Femur (tissue), 1 donor: ENCODE measurements at places on chromosomes 5 and 9.

DNA sequence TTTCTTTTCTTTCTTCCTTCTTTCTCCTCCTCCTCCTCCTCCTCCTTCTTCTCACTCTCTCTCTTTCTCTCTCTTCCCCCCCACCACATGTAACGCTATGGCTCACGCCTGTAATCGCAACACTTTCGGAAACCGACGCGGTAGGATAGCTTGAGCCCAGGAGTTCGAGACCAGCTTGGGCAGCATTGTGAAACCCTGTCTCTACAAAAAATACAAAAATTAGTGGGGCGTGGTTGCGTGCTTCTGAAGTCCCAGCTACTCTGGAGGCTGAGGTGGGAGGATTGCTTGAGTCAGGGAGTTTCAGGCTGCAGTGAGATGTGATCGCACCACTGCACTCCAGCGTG is 736 bp upstream of the GLDC start:
- DNase-seq, result no peak

DNA sequence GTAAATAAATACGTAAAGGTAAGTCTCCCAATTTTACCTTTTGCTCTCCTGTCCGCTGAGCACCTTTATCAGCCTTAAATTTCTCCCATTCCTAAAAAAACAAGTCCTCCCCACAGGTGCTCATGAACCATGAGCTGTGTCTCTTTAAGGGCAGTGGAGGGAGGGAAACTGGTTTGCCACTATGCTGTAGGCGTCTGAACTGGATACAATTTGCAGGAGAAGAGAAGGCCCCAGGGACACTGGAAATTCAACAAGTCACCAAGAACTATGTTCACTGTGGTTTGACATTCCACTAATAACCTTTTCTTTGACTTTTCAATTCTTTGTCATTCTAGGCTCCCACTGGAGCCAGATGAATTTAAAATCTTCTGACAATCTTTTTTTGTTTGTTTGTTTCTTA is 72.2 kb downstream of the LHFPL2 start:
- no peak for DNase-seq

DNA sequence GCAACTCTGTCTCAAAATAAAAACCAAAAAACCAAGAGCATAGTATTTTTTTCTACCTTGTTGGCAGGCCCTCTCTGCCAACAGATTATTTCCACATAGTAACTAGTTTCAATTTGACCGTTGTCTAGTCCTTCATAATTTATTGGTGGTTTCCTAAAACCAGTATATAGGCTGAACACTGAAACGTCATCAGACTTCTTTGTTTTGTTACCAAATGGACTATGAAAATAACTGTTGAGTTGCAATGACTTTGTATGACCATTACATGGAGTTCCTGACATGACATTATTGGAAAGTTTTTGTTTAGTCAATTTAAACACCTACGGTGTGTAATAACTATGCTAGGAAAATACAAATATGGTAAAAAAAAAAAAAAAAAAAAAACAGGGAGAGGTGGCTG is 1.7 kb downstream of the AGGF1 start:
- DNase-seq, result no peak

DNA sequence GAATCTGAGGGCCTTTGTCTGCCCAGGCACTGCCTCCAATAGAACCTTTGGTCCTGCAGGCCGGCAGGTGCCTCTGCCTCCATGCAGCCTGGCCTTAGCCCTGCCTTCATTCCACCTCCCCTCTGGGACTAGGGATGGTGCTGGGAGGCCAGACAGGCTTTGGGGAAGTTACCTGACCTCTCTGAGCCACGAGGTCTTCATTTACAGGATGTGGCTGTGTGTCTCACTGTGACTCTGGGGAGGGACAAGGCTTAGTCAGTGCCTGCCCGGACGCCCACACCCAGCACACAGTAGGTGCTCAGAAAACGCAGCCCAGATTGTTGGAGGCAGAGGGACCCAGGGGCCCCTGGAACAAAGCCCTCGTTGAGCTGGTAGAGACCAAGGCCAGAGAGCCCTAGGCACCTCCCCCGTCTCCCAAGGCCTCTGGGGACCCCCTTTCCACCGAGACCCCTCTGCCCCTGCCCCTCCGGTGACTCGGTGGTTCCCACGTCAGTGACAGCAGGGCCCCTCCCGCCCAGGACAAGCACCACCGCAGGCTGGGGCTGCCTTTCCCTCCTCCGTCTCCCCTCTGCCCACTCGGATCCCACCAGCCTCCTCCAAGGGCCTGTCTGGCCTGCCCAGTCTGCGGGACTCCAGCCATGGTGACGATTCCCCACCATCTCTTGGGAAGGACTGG is 46.9 kb upstream of the EGFL7 start:
- no peak for DNase-seq
